Activated T-helper 9 cell treated with anti-CD3 and anti-CD28 coated beads, Interleukin-2, amount 50 U/mL, for 16 hours (primary cell): ENCODE measurements at places on chromosomes 4 and X.

GRCh38 chr4:82467471-82467870, 37.1 kb downstream of the ENOPH1 start:
- DNase-seq: no peak

DNA sequence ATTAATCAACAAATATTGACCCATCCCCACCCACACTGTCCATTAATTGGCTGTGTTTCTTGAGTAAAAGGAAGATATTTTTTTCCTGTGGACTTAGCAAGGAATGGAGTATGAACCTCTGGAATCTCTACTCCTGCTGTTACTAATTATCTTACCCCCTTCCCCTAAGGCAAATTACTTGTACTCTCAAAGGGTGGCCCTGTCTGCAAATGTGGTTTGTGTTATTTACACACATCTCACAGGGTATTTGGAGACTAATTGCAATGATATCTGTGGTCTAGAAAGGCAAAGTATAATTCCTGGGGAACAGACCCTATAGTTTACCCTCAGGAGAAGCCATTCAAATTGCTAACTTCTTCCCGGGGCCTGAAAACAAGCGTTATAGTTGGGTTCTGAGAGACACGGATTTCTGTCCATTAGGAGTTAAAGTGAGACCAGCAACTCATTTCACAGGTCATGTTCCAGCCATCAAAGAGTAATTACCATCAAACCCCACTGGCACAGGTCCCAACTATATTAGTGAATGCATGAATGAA, 133.0 kb upstream of the RASGEF1B start:
- DNase-seq: no peak

DNA sequence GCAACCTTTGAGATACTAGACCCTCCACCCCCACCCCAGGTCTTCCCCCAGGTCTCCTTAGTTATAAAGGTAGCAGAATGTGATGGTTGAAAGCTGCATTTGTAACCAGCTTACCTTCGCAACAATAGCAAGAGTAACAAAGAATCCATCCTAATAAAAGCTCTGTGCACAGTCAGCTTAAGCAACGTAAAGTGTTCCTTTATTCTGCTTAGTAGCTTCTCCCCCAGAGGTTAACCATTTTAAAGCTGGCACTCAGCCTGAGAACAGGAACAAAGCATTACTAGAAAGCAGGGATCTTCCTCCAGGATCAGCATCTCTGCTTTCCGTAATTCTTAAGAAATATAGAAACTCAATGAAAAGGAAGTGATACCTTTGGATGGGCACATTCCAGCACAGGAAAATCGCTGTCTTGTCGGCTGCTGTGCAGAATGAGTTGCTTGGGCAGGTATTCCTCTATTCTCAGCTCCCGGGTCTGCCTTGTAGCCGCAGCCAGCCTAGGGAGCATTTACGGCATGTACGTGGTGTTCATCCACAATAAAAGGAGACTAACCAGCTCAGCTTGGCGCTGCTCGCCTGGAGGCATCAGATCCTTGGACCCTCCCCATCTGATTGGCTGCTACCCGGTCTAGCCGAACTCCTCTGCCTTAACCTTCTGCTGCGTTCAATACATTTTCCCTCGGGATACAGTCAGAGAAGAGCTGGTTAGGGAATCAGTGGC, 113.0 kb upstream of the TLR3 start:
- DNase-seq: no peak

GRCh38 chr4:99404595-99405287, 30.4 kb downstream of the ADH7 start:
- DNase-seq: no peak

DNA sequence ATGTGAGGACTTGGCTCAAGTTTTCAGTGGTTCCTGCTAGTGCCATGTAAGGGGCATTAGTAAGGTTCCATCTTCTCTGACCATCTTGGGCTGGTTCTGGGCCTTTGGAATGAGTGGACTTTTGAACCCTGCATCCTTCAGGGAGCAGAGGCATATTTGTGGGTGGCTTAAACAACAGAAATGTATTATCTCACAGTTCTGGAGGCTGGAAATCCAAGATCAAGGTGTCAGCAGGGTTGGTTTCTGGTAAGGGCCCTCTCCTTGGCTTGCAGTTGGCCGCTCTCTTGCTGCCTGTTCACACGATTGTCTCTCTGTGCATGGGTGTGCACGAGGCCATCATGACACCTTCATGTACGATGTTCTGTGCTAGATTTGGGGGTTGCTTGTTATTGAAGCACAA, 21.3 kb downstream of the CCKAR start:
- DNase-seq: no peak

- DNase-seq: no peak
Measured at GRCh38 chr4:12724510-12724909, 759.6 kb downstream of the RAB28 start.

DNA sequence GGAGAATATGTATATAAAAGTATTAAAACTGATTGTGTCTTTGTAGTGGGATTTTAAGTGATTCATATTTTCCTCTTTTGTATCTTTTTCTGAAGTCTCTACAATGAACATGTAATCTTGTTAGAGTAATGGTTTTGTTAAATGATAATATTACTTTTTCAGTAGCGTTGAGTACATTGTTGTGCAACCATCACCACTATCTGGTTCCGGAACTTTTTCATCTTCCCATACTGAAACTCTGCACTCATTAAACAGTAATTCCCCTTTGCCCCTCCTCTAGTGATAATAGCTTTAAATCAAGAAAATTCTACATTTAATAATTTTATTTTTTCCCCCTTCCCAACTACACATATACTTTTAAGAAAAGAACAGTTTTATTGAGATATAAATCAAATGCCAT, 23.3 kb downstream of the SHROOM3 start:
- DNase-seq: no peak

GRCh38 chrX:130186651-130187050, 14.9 kb downstream of the RAB33A start:
- DNase-seq: no peak

GRCh38 chr4:77284036-77284435, 127.0 kb downstream of the CCNG2 start:
- DNase-seq: no peak

GRCh38 chrX:118824173-118824730, 628 bp downstream of the ZCCHC12 start:
- DNase-seq: no peak

- DNase-seq: no peak
Measured at GRCh38 chr4:81146466-81146865, 68.6 kb downstream of the PRKG2 start.

- no peak for DNase-seq
Measured at GRCh38 chr4:181331214-181331613, 912.0 kb upstream of the TENM3 start.

- no peak for DNase-seq
Measured at GRCh38 chr4:175282407-175282806, 364.2 kb downstream of the ADAM29 start.

- DNase-seq: no peak
Measured at GRCh38 chr4:114727461-114727860, 128.9 kb downstream of the UGT8 start.

DNA sequence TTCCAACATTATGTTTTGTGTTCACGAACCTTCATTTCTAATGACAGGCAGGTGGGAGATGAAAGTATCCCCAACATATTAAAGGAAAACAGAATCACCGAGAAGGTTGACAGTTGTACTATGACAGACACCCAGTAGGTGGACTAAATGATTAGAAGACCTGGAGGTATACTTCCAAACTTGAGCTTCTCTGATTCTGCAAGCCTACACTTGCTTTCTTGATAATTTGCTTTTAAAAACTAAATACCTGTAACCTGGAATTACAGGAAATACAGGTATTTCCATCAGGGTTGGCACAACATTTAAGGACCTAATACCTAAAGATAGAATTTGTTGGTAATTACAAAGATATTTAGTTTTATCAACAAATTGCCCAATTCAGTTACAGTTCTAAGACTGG, 43.4 kb downstream of the C4orf51 start:
- DNase-seq: no peak

- no peak for DNase-seq
Measured at GRCh38 chr4:10192331-10192730, 75.7 kb upstream of the WDR1 start.

GRCh38 chrX:54597728-54598127, 67.7 kb downstream of the GNL3L start:
- no peak for DNase-seq

GRCh38 chr4:129146639-129147038, 50.7 kb downstream of the C4orf33 start:
- DNase-seq: no peak

- no peak for DNase-seq
Measured at GRCh38 chrX:2756548-2756947, 4.7 kb downstream of the XG start.

GRCh38 chrX:106933538-106933961, 13.3 kb downstream of the CLDN2 start:
- DNase-seq: no peak

DNA sequence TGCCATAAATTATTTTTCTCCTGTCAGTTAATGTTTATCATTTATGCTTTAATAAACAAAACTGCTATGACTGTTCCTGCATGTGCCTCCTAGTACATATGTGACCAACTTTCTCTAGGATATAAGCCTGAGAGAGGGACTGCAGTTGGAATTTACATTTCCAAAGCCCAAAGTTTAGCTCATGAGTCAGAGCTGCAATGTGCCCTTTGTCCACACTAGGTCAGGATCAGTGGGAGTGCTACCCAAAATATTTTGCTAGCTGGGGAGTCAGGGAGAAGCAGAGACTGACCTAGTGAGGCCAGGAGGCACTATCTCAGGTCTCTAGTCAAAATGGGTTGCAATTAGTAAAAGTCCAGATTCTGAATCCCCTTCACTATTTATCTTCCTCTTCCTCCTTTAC, 92.7 kb downstream of the AR start:
- DNase-seq: no peak

DNA sequence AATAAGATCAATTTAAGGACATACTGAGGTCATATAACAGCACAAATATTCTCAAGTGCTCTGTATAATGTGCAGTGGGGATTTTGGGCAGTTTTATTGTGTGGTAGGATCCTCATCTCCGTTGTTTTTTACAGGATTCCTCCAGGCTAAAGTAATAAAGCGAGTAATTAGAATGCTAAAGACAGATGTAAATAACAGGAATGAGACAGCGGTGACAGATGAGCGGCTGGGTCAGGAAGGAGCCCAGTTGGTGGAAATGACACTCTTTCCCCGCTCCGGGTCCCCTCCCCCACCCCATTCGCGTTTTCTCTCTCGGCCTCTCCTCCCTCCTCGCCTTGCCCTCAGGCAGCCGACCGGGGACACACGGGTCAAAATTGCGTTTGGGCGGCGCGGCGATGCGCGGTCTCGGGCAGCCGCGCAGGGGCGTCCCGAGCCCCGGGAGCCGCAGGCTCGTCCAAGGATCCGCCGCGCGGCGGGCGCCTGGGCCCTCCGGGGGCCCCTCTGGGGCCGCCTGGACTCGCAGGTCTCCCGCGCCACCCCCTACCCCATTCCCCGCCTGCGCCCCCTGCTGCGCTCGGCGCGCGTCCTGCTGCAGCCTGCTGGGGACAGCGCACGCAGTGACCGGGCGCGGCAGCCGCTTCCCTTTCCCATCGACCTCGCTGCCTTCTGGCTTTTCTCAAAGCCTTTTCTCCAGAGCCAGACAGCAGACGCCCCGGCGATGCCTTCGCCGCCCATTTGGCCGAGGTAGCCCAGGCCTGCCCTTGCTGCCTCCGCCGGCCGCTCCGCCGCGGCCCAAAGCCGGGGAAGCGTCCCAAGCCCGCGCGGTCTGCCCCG, 16.2 kb downstream of the POU4F2 start:
- no peak for DNase-seq

DNA sequence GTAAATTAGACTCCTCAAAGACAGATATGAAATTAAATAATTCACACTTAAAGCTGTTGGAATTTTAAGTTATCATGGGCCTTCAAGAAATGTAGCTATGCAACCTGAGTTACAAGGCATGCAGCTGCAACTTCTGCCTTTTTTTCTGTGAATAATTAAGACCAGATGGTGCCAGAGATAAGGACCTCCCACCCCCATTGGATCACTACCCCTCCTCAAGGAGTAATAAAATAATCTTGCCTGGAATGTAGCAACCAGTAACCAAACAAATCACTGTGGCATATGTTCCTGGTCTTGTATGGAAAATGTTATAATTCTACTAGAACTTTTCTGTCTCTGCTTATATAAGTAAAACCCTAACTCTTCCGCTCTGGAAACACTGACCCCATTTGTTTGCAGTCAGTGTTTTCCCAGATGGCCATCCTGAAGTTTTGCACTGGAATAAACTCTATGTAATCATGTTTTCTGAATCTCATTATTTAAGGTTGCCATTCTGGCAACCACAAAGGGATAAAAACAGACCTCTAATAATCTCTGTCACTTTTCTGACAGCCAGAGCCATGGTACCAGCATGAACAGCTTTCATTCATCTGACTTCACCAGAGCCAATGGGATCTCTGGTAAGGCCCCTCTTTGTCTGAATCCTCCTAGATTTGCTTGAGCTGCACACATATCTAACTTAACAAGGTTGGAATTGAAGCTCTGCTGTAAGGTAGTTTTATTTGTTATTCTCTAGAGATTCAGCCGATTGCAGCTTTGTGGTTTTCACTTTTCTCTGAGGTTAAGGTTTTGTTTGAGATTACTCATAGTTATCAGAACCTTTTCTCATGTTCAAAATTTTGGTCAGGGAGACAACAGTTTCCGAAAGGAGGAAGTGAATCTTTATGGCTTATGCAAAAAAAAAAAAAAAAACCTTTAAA, 274.6 kb downstream of the NAF1 start:
- no peak for DNase-seq

DNA sequence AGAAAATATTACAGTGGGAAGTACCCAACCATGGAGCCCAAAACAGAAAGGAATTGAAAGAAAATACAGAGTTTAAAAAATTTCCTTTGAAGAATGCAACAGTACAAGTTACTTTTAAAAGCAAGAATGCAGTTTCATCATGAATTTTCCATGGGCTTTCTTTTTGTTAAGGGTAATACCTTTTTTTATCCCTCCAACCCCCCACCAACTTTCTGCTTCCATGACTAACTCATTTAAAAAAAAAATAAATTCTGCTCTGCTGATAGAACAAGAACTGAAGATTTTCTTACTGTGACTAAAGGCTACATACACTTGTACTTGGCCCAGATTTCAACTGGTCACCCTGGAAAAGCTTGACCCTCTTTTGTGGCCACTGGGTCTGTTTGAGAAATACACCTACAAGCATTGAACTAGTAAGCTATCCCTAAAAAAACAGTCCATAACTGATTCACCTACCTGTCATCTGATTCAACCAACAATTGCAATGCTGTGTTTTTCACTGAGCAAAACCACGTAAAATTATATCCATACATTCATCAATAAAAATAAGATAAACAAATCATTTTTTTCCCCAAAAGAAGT, 214.2 kb downstream of the NSUN7 start:
- no peak for DNase-seq

DNA sequence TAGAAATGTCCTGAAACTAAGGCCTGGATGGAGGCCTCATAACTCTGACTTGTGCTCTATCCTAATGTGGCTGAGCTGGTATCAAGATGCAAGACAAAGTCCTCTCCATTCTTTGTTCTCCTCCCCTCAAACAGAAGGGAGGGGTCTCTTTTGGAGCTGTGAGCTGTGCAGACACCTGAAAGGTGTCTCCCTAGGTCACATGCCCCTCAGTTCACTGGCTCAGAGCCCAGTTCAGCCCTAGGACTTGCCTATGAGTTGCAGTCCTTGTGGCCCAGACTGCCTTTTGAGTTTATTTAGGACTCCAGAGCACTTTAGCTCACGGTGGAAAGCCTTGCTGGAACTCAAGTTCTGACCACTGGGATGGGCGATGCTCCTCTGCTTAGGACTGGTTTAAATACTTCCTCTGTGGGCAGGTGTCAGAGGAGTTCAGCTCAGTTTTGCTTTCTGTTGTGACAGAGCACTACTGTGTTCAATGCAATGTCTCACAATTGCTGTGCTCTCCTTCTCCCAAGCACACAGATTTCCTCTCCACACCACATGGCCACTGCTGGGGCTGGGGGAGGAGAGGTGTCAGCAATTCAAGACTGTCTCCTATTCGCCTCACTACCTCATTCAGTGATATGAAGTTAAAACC, 84.8 kb upstream of the ZNF827 start:
- DNase-seq: no peak
